PC-9 (cell line): ENCODE measurements at places on chromosomes 4 and X.

- H3K4me1 ChIP-seq: no peaks in the 10 kb centered on the region
- no peaks in the 10 kb centered on the region for H3K36me3 ChIP-seq
- DNase-seq: no peak
- H3K27ac ChIP-seq: no peak overlapping the region
Observed at GRCh38 chr4:53680598-53680997, 89.3 kb upstream of the LNX1 start.

DNA sequence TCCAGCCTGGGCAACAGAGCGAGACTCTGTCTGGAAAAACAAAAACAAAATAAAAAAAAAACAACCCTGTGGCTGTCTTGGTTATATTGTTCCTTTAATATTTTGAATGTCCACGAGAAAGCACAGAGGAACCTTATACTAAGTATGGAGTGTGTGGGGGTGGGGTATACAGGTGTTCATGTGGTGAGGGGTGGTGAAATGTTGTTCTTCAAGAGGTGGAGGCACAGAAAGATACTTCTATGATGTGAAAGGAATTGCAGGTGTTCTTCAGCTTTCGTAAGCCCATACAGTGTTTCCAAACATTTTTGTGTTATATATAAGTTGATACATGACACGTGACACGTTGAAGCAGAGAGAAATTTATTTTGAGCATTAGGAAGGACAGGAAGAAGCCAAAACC is 46.4 kb downstream of the SLC9A6 start:
- no peak overlapping the region for H3K27ac ChIP-seq
- no peaks in the 10 kb centered on the region for H3K4me1 ChIP-seq
- no peak for DNase-seq
- no peaks in the 10 kb centered on the region for H3K27me3 ChIP-seq

GRCh38 chr4:15368856-15369255 is 59.0 kb upstream of the C1QTNF7 start:
- no peak overlapping the region for H3K4me3 ChIP-seq
- H3K4me1 ChIP-seq: no peaks in the 10 kb centered on the region
- no peaks in the 10 kb centered on the region for H3K27me3 ChIP-seq
- H3K36me3 ChIP-seq: no peaks in the 10 kb centered on the region

- H3K27ac ChIP-seq: no peak overlapping the region
- H3K4me3 ChIP-seq: no peak overlapping the region
- H3K27me3 ChIP-seq: no peaks in the 10 kb centered on the region
- H3K36me3 ChIP-seq: no peaks in the 10 kb centered on the region
Observed at GRCh38 chrX:9942086-9942485, 25.1 kb upstream of the CLDN34 start.

DNA sequence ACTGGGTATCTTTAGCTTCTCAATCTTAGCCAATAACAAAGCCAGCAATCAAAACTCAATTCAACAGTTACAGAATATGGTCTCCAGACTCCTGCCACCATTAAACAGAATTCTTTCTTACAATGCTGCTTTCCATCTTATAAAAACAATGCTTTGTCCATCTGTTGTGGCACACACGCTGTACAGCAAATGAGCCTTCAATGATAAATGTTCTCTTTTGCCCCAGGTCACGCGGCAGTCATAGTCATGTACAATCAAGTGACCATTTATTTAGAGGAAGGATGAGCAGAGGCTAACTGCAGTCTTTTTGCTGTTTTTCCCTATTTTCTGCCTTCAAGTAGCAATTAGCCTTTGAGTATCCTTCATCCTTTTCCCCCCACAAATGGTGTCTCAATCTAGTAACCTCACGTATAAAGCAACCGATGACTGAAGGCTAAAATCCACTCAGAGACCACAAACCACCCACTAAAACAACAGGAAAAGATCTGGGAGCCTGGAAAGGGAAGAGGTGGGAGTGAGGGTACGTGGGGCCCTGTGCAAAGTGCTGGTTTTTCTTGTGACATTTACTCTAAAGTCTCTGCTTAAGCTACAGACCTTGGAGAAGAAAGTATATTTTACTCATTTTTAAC is 24.4 kb downstream of the TRIM2 start:
- no peak overlapping the region for H3K27ac ChIP-seq
- no peak overlapping the region for H3K4me3 ChIP-seq
- no peak for DNase-seq
- H3K4me1 ChIP-seq: peaks cover 51% of the 10 kb centered on the region

DNA sequence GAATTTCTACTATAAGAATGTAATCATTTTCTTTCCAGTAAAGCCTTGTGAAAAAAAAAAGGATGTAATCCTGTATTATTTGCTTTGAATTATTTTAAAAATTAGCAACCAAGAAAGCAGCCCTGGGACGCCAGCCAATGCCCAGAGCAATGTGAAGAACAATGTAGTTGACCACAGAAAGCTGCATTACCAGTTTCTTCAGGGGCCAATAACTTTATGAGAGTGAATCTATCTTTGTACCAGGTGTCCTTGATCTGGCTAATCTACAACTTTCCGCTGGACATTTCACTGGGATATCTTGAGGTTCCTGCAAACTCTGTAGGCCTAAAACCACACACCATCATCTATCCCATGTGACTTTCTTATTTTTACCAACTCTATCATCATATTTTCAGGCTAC is 7.6 kb upstream of the KLHL2 start:
- H3K36me3 ChIP-seq: no peaks in the 10 kb centered on the region
- H3K27me3 ChIP-seq: no peaks in the 10 kb centered on the region
- H3K4me1 ChIP-seq: peaks cover 47% of the 10 kb centered on the region
- DNase-seq: peak; percentile 82

DNA sequence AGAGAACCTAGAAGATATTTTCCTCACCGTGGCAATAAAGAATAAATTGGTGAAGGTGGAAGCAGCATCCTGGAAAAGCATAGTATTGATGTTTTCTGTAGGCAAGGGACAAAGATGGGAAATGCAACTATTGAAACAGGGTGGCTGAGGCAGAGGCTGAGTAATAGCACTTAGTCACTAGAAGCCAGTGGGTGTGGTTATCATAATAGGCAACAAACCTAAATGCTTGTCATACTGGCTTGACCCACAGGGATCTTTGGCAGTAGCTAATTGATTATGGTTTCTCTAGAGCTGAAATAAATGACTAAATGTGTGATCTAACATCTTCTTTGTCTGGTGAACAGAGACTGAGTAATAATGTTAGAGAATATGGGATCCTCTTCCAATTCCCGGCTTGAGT is 353.6 kb upstream of the RPS6KA3 start:
- no peak overlapping the region for H3K27ac ChIP-seq
- no peaks in the 10 kb centered on the region for H3K36me3 ChIP-seq
- no peak overlapping the region for H3K4me3 ChIP-seq
- DNase-seq: no peak
- H3K27me3 ChIP-seq: no peaks in the 10 kb centered on the region

- no peak overlapping the region for H3K27ac ChIP-seq
- H3K4me3 ChIP-seq: no peak overlapping the region
- H3K4me1 ChIP-seq: no peaks in the 10 kb centered on the region
- no peak for DNase-seq
Observed at GRCh38 chrX:40179283-40179682, 81.5 kb upstream of the BCOR start.
